ENCODE measurements at places on chromosomes 5 and 9. TPM values are rescaled to one million over a fixed set of nuclear protein-coding genes. Genes with fewer than 3 reads are reported as not detected.

DNA sequence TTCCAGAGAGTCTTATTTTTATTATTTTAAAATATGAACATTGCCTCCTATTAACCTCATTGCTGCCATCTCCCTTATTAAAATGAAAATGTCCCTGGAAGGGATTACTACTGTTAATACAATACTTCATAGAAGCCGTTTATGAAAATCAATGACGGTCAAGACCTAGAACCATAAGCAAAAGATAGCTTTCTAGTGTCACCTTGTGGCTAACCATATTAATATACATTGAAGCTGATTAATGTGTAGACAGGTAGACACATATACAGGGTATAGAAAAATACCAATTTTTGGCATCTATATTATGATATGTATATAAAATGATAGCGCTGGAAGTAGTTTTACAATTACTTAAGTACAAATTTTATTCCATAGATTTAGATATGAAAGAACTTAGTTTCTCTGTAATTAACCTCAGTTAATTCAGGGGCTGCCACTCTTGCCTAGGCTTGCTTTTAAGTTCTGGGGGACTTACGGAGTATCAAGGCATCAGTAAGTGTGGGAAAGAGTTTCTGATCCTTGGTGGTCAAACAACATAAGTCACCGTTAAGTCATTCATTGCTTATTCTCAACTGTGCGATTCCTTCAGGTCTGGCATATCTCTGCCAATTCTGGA is 2.5 kb upstream of the YTHDC2 start:
- no peak for DNase-seq

Gene LHFPL2
- total RNA-seq, result 63.6 TPM

Gene HTR1A
- not detected for total RNA-seq

Gene PCDHB4
- total RNA-seq, result 3.4 TPM

- peak; percentile 10 for DNase-seq
Measured at GRCh38 chr9:36988848-36989247, 45.2 kb downstream of the PAX5 start.

DNA sequence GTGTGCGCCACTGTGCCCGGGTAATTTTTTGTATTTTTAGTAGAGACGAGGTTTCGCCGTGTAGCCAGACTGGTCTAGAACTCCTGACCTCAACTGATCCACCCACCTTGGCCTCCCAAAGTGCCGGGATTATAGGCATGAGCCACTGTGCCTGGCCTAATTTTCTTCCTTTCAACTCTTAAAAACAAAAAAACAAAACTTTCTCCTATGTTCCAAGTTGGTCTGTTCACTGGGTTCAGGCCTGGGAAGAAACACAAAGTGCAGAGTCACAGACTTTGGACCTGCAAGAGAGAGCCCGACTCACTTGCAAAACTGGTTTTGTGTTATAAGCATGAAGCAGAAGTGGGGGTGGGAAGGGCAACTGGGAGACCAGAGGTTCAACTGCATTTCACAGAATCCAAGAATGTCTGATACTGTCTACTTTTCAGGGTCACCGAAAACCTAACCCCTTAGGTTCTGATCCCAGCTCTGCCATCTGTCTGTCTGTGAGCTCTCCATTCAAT is 5.2 kb upstream of the HDHD3 start:
- DNase-seq, result no peak

Gene ZNF346
- total RNA-seq, result 15.7 TPM

Gene DRD1
- not detected for total RNA-seq

DNA sequence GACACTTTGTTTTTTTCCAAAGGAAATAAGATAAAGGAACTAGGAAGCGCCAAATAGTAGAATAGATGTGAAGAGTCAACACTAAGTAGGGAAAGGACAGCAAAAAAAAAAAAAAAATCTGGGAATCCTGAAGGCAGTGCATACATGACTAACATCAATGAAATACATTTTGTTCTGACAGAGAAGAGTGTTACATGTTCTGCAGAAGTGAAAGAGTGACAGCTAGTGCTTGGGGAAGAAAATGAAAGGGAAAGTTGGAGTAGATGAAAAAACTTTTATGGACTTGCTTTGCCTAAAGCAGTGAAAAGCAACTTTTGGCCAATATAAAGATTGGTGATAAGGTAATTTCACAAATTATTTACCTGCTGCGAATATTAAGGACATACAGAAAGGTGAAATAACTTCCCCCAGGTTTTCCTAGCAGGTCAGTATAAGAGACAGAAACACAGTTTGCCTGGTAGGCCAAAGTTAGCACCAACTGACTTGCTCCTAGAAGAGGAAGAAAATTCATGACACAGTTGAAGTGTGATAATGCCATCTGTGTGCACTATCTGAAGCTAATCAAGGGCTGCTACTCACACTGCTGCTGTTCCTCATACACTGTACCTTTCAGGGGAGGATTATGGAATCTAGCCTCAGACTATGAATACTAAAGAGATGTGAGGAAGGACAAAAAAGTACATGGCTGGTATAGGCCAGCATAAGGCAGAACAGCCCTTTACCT is 38.6 kb downstream of the RANBP6 start:
- no peak for DNase-seq

- DNase-seq, result no peak
Measured at GRCh38 chr5:173707392-173707791, 90.9 kb upstream of the BOD1 start.

GRCh38 chr5:36369219-36369690 is 67.6 kb upstream of the RANBP3L start:
- peak; percentile 3 for DNase-seq

Gene CCNG1
- total RNA-seq, result 190 TPM

GRCh38 chr5:133794771-133795415 is 173.5 kb downstream of the C5orf15 start:
- DNase-seq, result no peak

Gene ZNF883
- total RNA-seq, result 0.55 TPM

All from mucosa of descending colon (tissue), 3 donors.